Vagina (tissue), 2 donors: ENCODE measurements at places on chromosomes 4 and X.

- no peak for DNase-seq
Measured at GRCh38 chr4:72679666-72680065, 110.6 kb upstream of the ADAMTS3 start.

DNA sequence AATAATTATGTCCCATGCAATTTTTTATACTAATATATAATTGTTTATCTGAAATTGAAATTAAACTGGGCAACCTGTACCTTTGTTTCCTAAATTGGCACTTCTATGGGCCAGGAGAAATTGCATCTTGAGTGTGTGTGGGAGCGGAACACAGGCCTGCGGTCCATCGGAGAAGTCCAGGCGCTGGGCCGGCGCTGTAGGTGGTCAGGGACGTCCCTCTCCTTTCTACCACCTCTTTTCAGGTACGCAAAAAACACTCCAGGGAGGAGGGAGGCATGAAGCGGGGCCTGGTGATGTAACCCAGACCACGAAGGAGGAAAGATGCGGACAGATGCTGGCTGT lies 717 bp downstream of the MGAT4D start:
- no peak for DNase-seq

DNA sequence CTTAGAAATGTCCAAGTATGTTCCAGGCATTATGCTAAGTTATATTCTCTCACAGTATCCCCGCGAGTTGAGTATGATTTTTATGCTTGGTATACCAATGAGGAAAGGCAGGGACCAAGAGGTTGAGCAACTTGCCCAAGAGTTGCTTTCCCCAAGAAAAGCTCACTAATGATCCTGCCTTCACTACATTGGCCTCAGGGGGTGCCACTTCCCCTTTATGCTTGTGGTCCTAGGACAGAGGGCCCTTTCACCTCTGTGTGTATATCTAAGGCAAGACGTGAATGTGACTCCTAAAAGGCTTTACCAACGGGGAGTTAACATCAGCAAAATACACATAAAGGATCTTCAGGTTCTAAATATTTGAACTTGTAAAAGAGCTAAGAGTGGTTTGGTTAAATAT lies 164.4 kb upstream of the CPEB2 start:
- DNase-seq: no peak

GRCh38 chrX:119292445-119292844 lies 56.4 kb downstream of the PGRMC1 start:
- DNase-seq: no peak

DNA sequence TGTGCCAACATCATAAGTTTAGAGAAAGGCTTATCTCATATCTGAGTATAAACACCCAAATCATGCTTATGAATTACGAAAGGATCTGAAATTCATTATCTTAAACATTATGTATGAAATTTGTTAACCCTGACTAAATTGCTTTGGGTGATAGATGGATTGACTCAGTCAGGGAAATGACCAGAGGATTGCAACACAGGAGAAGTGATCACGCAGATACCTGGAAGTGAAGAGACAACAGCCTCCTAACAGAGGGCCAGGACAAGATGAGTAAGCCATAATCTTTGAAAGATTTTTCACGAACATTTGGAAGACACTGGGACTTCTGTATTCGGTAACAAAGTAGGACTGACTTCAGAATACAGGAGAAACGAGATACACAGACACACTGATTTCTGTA lies 363.4 kb downstream of the DMD start:
- DNase-seq: no peak

GRCh38 chr4:78596111-78596742 lies 44.7 kb downstream of the ANXA3 start:
- no peak for DNase-seq

GRCh38 chr4:11259837-11260236 lies 168.9 kb downstream of the HS3ST1 start:
- DNase-seq: no peak

GRCh38 chr4:119233191-119233590 lies 20.7 kb downstream of the USP53 start:
- no peak for DNase-seq

- no peak for DNase-seq
Measured at GRCh38 chrX:29229802-29230201, 642.6 kb downstream of the IL1RAPL1 start.
